ENCODE measurements at places on chromosomes 3 and 15.
A peak's percentile ranks its signal among the peaks of the same experiment; 100 is the strongest.

GRCh38 chr3:195850857-195851543, 39.3 kb upstream of the MUC4 start:
- peak; percentile 87 for DNase-seq

GRCh38 chr3:185825639-185826481, 1.0 kb upstream of the IGF2BP2 start:
- no peak for DNase-seq

DNA sequence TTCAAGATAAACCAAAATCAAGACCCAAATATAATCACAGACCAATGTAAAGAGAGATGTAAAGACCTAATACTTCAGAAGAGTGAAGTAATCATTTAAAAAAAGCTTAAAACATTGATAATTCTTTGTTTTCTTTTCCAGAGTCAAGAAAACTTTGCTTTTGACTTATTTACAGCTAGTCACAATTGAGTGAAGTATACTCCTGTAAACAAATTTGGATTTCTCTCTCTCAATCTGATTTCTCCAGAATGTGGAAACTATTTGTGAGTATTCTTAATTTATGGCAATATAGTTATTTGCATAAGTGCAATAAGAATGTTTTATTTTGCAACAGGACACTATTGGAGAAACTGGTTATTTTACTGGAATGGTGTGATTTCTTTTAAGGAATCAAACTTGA, 43.7 kb upstream of the ZBTB20 start:
- DNase-seq, result no peak

- DNase-seq, result no peak
Observed at GRCh38 chr3:159766563-159767185, 222.0 kb upstream of the IL12A start.

GRCh38 chr3:119763466-119763865, 18.4 kb upstream of the NR1I2 start:
- no peak for DNase-seq

- no peak for DNase-seq
Observed at GRCh38 chr3:112005091-112005672, 6.5 kb downstream of the TAGLN3 start.

- DNase-seq, result no peak
Observed at GRCh38 chr3:126269354-126269753, 87.9 kb downstream of the KLF15 start.

GRCh38 chr3:89488800-89489580, 381.6 kb downstream of the EPHA3 start:
- no peak for DNase-seq

DNA sequence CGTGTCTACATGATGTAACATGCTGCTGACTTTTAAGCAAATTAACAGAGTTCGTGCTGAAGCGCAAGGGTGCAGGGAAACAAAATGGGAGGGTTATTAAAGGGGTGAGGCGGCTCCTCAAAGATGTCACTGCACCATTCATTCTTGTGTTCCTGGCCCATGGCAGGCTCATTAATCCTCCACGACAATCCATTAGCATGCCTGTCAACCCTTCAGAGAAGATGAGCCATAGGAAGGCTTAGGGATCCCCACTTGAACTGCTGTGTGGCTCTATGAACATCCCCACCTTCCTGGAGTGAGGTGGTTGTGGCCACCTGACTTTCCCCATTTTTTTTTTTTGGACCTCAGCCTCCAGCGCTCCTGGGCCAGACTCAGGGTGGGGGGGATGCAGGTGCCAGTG, 45.8 kb downstream of the IGF1R start:
- no peak for DNase-seq

- DNase-seq, result no peak
Observed at GRCh38 chr3:102972350-102972749, 537.5 kb downstream of the ZPLD1 start.

GRCh38 chr15:78679089-78679511, 38.1 kb upstream of the CHRNB4 start:
- DNase-seq, result no peak

DNA sequence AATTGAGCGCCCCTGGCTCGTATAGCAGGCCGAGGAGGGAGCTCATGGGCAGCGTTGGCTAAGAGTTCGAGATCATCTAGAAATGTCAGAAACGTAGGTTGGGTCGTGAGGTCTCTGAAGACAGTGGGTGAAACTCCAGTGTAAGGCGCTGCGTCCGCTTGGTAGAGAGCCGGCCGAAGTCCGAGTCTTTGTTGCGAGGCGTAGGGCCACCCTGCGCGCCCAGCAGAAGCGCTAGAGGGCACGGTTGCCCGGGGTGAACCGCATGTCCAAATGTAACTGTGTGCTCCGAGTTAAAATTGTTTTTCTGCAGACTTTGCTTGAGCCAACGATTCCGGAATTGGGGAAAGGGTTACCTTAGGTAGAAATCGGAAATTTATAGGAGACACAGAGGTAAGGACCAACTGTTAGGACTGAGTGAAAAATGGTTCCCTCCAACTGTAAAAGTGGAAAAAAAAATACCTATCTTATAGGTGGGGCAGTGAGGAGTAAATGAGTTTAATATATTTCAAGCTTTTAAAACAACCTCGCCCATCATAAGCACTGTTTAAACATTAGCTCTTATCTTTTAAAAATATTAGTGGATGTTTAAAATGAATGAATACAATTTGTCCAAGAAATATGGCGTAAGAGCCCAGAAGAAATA, 993 bp upstream of the SIAH2 start:
- DNase-seq, result no peak

DNA sequence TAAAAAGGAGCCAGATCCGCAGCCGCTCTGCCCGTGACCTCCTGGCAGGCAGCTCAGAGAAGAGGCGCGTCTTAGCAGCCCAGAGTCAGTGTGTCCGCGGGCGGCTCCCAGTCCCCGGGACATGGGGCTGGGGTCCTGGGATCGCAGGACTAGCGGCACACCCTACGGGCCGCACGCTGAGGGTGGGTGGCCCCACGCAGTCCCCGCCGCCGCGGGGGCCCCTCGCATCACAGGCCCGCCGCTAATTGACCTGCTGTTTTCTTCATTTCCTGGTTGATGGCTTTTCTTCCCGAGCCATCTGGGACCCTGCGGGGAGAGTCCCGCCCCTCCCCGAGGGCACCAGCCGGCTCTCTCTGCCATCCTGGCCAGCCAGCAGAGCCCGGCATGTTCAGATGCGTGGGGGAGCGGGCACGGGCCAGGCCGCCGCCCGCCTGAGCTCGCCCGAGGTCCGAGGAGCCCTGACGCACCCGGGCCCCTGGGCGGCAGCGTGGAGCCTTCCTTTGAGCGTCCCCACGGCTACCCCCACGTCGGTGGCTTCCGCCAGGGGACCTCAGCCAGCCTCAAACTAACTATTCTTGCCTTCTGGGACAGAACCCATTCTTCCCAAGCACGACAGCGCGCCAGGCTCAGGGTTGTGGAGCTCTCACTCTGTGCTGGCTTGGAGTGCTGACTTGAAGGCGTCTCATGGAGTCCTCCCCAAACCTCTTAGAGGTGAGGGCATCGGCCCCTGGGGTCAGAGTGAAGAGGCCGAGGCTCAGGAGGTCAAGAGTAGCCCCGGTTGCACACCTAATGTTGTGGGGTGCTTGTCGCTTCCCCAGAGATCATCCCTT, 34.6 kb upstream of the CACNA2D3 start:
- DNase-seq, result no peak

- no peak for DNase-seq
Observed at GRCh38 chr3:171680726-171681411, 129.4 kb downstream of the PLD1 start.

DNA sequence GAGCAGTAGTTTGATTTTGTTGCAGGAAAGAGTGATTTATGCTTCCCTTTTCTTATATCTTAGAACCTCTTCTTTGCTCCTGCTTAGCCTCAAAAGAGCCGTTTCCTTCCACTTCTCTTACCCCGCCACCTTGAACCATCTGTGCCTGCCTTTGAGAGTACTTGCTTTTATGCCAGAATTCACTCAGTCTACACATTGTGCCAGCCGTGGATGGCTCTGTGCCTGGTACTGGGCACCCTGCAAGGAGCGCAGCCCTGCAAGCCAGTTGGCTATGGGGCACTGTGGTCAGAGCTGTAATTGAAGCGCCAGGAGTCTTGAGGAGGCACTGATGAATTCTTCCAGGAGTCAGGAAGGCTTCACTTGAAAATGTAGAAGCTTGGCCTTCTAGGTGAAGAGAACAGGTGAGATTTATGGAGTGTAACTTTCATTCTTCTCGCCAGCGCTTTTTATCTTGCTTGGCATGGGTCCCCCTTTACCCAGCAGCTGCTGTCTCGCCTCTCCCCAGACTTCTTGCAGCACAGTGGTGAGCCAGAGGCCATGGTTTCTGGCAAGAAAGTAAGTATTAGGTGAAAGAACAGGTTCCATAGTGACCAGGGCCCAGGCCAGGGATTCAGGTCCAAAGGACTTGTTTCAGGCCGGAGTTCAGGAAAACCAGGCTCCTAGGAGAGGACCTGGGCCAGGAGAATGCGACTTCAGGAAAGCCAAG, 4.9 kb downstream of the TMED3 start:
- no peak for DNase-seq

Measured in NCI-H187 treated with DMSO at 0.1 percent for 48 hours (cell line).